ENCODE measurements at places on chromosomes 16 and 17.

DNA sequence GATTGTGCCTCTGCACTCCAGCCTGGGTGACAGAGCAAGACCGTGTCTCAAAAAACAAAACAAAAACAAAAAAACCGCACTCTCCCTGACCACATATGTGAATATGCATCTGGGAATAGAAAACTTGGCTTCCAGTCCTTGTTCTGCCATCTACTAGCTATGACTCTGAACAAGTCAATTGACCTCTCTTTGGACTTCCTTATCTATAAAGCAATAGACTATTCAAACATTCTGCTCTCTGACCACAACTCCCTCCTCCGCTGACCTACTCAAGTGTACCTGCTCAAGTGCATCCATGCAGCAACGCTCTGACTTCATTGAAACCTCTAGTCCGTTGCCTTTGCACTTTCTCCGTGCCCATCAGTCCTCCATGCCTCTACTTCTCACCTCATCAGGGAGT, 52.6 kb upstream of the KDM6B start:
- no peak for DNase-seq

DNA sequence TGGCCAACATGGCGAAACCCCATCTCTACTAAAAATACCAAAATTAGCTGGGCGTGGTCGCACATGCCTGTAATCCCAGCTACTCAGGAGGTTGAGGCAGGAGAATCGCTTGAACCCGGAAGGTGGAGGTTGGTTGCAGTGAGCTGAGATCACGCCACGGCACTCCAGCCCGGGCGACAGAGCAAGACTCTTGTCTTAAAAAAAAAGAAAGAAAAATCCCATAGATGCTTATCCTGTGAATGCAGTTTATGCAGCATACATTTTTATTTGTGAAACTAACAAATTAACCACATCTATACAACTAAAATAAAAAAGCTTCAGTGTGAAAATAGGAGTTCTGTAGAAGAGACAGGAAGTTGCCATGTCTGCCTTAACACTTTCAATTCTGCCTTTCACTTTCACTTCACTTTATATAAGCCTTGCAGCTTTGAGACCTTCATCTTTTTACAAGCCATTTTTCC, 7.1 kb downstream of the IGSF6 start:
- no peak for DNase-seq

DNA sequence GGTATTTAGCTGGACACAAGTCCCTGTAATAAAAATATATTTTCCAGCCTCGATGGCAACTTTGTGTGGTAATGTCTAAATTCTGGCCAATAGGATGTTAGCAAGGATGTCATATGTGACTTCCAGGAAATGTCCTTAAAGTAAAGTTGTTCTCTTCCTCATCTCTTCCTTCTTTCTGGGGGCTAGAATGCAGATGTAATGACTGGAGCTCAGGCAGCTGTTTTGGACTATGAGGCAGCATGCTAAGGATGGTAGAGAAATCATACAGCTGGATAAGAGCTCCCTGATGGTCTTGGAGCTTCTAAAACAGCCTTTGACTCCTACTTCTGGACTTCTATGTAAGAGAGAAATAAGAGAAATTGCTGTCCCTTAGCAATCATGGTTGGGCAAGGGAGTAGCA, 16.9 kb upstream of the MAPT start:
- DNase-seq, result no peak

GRCh38 chr17:13490906-13491482, 110.7 kb downstream of the HS3ST3A1 start:
- DNase-seq, result no peak

GRCh38 chr16:77536809-77537208, 102.0 kb upstream of the ADAMTS18 start:
- DNase-seq, result no peak

- DNase-seq, result no peak
Measured at GRCh38 chr17:19796457-19796856, 48.4 kb upstream of the ALDH3A1 start.

- DNase-seq, result no peak
Measured at GRCh38 chr16:85379041-85380001, 233.8 kb upstream of the GSE1 start.

GRCh38 chr16:3152991-3153368, 18.2 kb downstream of the ZNF213 start:
- no peak for DNase-seq

- no peak for DNase-seq
Measured at GRCh38 chr17:76018801-76019200, 8.3 kb downstream of the EVPL start.

DNA sequence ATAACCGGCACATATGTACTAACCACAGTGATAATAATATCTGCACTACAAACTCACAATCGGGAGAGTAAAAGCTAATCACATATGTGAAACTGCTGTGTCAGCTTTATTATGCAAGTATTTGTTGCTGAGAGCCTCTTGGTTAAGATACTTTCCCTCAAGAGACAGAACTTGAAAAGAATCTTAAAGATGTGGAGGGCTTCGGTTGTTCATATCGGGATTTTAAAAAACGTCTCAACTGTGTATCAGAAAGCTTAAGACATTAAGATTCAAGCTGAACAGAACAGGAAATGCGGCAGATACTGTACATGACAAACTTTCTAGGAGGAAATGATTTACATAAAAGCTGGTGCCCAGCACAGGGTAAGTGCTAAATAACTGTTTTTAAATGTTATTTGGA, 27.5 kb upstream of the HLF start:
- no peak for DNase-seq

DNA sequence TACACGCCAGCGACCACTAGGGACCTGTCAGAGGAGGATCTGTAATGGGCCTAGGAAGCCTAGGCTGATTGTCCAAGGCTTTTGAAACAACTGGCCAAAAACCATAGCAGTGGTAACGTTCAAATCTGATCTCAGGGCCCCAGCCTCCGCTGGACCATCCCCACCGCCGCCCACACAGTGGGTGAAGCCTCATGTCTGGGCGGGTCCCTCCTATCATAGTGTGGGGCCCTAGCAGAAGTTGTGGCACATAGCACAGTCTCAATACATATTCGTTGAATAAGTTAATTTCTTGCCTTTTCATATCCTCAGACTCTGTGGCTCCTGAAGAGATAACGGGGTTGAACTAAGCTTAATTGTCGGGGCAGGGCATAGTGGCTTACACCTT, 818 bp downstream of the DPH1 start:
- no peak for DNase-seq

GRCh38 chr17:21174713-21175112, 39.2 kb downstream of the TMEM11 start:
- no peak for DNase-seq
